ENCODE measurements at places on chromosomes 2 and 18. TPM values are rescaled to one million over a fixed set of nuclear protein-coding genes. Genes with fewer than 3 reads are reported as not detected.

Gene SGPP2
- total RNA-seq, result 0.11 TPM

Gene TEKT4
- total RNA-seq, result not detected

Gene CRACDL
- 0.72 TPM for total RNA-seq

Gene MRPL19
- 65.8 TPM for total RNA-seq

Gene SMYD5
- 46.7 TPM for total RNA-seq

Gene NCKAP5
- 0.55 TPM for total RNA-seq

DNA sequence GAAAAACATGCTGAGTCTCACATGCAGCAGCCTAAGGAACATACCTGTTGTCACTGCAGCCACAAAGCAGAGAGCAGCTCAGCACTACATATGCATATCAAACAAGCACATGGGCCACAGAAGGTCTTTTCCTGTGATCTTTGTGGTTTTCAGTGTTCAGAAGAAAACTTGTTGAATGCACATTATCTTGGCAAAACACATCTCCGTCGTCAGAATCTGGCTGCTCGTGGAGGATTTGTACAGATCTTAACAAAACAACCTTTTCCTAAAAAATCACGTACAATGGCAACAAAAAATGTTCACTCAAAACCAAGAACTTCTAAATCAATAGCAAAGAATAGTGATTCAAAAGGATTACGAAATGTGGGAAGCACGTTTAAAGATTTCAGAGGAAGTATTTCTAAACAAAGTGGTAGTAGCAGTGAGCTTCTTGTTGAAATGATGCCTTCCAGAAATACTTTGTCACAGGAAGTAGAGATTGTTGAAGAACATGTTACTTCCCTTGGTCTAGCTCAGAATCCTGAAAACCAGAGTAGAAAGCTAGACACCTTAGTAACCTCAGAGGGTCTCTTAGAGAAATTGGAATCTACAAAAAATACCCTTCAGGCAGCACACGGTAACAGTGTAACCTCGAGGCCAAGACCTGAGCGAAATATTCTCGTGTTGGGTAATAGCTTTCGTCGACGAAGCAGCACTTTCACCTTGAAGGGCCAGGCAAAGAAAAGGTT, 34.1 kb downstream of the ZNF407 start:
- no peak for DNase-seq

DNA sequence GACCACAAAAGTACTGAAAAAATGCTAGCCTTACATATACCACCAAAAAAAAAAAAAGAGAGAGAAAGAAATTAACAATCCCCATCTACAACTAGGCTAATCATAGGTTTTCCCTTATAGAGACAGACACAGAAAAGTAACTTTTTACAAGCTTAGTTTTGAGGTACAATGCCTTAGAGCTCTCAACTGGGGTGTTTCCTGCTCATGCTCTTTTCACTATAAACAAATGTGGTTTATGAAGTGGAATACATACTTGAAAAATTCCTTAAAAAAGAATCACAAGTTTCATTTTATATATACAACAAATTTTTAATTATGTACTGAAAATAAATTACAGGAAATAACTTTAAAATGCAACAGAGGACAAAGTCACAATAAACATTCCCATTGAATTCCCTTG, 82.5 kb downstream of the ATL2 start:
- DNase-seq, result no peak

DNA sequence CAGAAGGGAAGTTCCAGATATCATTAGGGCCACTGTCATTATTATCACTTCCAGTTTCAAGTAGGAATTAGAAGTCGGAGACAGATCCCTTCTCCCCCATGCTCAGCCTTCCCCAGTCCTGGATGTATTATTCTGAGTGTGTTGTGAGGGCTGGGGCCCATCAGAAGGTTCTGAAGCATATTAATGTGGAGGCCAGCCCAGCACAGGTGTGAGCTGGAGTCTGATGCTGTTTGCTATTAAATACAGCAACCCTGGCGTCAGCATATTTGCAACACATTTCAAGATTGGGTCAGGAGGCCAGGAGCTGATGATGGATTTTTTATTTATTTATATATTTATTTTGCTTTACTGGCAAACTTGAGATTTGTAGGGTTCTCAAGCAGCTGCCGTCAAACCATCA, 195.2 kb downstream of the NRP2 start:
- DNase-seq, result no peak

DNA sequence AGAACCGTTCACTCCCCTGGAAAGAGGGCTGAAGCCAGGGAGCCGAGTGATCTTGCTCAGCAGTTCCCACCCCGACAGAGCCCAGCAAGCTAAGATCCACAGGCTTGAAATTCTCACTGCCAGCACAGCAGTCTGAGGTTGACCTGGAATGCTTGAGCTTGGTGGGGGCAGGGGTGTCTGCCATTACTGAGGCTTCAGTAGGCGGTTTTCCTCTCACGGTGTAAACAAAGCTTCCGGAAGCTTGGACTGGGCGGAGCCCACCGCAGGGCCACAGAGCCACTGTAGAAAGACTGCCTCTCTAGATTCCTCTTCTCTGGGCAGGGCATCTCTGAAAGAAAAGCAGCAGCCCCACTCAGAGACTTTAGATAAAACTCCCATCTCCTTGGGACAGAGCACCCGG, 180.8 kb downstream of the WDR7 start:
- DNase-seq, result peak; percentile 28

DNA sequence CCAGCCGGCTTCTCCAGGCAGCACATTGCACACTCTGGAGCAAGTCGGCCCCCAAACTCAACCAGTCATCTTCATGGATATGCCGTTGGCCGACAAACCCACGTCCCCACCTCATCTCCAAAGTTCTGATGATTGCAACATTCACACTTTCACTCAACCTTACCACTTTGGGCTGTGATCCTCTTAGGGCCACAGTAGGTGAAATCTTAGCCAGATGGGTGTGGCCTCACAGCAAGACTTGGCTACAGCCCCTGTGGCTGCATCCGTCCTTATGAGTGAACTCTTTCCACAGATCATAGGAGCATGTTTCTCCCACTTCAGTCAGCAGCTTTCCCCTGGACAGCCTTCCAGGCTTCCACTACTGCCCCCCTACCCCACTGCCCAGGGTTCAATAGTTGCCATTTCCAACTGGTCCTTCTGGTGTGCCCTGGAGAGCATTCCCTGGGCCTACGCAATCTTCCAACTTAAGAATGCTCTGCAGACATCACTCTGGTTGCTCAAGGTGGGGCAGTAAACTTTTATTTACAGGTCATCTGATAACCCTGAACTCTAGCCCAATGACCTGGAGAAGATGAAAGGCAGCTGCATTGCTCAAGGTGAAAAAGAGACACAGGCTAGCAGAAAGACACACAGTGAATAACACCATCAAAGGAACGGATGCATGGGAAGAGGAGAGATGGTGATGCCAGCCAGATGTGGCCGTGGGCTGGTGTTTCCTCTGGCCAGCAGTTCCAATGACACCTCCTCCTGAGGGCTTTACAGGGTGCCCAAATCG, 34.5 kb downstream of the ARL4C start:
- no peak for DNase-seq

DNA sequence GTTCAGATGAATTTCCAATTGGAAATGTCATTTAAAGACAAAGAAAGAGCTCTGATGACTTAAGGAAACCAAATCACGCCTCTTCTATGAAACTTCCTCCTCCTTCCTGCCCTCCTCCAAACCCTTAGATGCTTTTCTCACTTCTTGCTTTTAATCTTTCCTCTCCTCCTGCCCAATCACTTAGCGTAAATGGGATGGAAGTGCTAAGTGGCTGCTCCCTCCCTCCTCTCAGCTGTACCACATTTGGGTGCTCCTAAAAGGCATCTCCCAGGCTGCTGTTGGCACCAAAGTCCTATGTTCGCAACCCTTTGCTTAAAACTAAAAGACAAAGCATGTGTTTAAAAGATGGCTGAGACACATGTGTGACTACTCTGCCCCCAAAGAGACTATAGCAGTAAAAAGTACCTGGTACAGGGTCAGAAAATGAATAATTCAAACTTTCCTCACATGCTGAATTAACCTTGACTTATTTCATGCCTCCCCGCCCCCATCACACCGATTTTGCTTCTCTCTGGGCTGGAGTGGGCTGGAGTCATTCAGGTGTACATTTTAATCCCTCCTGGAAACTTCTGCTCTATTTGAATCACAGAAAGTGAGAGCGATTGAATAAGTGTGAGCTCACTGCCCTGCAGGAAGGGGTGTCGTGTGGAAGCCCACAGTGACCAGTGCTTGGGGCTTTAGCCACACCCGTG, 59.2 kb upstream of the KLF7 start:
- no peak for DNase-seq

- peak; percentile 77 for DNase-seq
These were observed 84.4 kb downstream of the TGOLN2 start for GRCh38 chr2:85243101-85244072.

DNA sequence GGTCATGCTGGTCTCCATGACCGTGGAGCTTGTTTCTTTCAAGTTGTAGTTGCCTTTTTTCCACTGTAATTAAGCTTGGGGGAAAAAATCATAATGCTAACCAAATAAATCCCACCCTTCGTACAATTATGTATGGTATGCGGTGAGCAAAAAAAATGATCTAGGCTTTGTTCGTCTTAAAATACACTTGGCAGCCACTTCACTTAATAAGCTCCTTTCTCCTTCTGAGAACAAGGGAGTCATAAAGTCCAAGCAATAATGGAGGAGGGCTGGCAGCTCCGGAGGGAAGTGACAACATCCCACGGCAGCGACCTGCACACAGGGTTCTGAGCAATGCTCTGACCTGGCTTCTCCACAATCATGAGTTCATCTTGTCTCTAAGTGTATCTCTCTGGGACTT, 91.2 kb upstream of the KLHL29 start:
- DNase-seq, result no peak

GRCh38 chr2:33476131-33476792, at the start of gene RASGRP3:
Gene RASGRP3, plus strand, starts transcription at chr2:33476649. Its CDS starts 38,488 bp downstream, at chr2:33515137.
- peak; percentile 17 for DNase-seq

DNA sequence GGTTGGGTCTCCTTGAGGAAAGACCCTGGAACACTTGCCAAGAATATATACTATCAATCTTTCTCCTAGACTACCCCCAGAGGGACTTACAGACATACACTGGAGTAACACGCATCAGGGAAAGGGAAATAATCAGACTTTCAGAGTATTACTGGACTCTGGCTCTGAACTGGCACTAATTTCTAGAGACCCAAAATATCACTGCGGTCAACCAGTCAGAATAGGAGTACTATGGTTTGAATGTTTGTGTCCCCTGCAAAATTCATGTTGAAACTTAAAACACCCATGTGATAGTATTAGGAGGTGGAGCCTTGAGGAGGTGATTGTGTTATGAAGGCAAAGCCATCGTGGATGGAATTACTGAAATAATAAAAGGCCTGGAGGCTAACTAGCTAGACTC, 323.7 kb downstream of the EN1 start:
- DNase-seq, result no peak

- DNase-seq, result no peak
These were observed 29.3 kb upstream of the DCC start for GRCh38 chr18:52310651-52311050.
